Stimulated activated CD4-positive, alpha-beta T cell treated with anti-CD3 and anti-CD28 coated beads, Interleukin-1b, Interleukin-23, amount 100 ng/mL, for 1 hour (primary cell): ENCODE measurements at places on chromosomes 7 and 10.

DNA sequence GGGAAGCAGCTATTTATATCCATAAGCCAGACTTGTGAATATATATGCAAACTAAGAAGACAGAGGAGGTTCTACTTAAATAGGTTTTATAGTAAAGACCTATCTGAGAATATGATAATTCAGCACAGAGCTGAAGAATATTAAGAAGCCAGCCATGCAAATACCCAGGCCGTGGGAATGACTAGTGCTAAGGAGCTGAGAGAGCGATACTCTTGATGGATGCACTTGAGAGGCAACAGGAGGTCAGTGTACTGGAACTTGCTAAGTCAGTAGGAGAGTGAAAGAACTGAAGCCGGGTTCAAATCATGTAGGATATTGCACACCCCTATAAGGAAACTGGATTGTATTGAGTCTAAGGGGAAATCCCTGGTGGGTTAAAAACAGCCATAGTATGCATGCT, 943.6 kb upstream of the MBL2 start:
- no peak for DNase-seq

DNA sequence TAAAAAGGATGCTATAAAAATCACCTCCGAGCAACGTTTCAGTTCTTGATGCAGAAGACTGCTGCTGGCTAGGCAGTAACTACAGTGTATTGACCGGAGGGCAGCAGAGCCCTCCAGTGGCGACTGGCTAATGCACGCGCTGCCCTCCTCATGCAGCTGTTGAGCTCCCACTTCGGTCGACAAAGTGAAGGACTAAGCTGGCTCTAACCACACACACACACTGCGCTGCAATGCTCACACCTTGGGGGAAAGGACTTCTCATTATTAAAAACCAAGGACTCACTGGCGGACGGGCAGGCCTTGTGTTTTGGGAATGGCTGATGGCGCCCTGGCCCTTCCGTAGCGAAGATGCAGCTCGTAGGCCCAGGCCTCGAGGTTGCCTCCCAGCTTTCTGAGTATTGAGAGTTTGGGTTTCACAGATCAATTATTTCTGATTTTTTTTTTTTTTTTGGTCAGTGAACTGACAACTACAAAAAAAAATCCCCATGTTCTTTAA, 120.9 kb upstream of the DIP2C start:
- no peak for DNase-seq

GRCh38 chr10:47457826-47458225, 26.1 kb downstream of the ANXA8 start:
- DNase-seq: no peak

- no peak for DNase-seq
Measured at GRCh38 chr7:2018569-2019460, 213.9 kb downstream of the MAD1L1 start.

DNA sequence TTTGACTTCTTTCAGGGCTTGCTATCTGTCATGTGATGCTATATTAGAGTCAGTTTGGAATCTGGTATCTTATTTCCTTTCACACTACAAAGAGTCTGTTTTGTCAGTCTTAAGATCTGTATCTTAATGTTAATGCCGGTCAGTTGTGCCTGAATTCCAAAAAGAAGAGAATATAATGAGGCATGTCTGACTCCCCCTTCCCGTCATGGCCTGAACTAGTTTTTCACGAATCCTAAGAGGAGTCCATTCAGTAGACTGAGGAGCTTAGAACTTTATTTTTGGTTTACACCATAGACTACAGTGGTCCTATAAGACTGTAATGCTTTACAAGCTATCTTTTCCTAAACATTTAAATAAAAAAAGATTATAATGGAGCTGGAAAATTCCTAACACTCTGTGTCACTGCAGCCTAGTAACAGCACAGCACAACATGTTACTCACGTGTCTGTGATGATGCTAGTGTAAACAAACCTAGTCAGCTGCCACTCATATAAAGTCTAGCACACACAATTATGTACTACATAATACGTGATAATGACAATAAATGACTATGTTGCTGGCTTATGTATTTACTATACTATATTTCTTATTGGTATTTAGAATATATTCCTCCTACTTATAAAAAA, 50.6 kb downstream of the VPS41 start:
- no peak for DNase-seq

- no peak for DNase-seq
Measured at GRCh38 chr7:9523579-9523978, 1090.2 kb downstream of the NXPH1 start.

- no peak for DNase-seq
Measured at GRCh38 chr7:124785994-124786393, 20.4 kb upstream of the GPR37 start.

GRCh38 chr7:43792471-43793150, 34.1 kb downstream of the BLVRA start:
- DNase-seq: no peak

DNA sequence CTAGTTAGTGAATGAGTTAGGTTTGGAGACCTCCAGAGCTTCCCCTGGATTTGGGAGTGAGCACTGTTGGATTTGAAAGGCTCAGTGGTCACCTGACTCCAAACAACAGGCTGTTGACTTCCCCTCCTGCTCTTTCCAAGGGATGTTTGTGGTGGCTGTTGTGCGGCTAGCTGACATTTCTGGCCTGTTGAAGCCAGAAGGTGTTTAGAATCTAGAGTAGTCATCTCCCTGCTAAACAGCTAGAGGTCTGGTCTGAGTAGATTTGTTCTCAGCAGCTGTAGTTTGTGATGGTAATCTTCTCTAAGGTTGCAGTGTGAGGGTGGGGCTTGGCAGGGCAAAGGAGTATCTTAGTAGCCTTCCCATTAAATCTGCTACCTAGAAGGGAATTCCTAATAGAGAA, 30.1 kb downstream of the BPGM start:
- DNase-seq: no peak
